Esophagus squamous epithelium (tissue), 5 donors: ENCODE measurements at places on chromosomes 7 and 10.

DNA sequence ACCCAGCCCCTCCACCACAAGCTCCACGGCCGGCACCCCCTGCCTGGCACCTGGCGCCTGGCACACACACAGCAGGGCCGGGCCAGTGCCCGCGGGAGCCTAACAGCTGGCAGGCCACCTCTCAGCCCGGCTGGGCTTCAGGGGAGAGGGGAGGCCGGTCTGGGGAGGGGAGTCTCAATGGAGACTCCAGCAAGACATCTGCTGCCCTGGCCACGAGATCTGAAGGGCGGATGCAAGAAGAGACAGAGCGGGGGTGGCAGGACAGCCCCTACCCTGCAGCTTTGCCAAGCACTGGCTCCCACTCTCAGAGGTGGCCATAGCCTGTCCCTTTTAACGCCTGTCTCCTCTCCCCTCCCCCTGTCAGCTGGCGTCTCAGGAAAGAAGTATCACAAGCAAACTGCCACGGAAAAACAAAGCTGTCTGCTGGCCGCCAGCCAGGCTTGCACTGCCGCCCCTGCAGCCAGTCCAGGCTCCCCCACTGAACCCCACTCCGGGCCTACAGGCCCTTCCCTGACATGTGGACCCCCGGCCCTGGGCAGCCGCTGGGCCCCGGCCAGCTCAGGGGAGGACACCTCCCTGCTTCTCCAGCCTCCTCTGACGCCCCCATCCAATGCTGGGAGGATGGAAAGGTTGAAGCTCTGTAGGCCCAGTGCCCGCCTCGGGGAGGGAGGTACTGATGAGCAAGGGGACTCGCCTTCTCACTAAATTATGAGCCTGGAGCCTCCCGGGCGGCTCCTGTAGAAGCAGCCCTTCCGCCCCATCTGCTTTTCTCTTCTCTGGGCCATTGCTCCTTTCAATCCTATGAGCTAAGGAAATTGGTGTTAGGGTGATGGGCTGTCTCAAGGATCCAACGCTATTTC, 178.4 kb downstream of the ARHGAP12 start:
- DNase-seq = no peak

DNA sequence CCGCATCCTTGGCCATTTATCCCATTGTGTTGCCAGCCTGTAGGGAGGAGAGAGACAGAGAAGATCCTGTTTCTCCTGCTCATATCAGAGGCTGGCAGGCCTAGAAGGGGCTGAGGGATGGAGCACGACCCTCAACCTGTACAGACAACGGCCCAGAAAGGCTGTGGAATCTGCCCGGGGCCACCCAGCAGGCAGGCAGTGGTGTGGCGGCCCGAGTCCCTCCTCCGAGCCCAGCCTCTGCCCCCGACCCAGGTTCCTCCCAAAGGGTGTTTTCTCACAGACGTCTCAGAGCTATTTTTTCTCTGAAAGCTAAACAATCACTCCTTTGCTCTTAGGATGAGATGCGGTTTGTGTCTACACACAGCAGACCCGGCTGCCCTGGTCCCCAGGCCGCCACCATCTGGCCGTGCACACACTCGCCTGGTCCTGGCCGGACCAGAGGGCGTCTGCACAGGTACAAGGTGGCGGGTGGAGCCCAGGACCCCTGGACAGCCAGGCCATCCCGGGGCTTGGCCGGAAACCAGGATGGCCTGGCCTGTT, 69.3 kb downstream of the FOXL3 start:
- DNase-seq = no peak

- no peak for DNase-seq
Observed at GRCh38 chr10:11381023-11381422, 230.4 kb downstream of the USP6NL start.

- DNase-seq = no peak
Observed at GRCh38 chr10:58385784-58386112, 538 bp downstream of the TFAM start.

- no peak for DNase-seq
Observed at GRCh38 chr7:50068850-50069551, 24.0 kb downstream of the ZPBP start.

DNA sequence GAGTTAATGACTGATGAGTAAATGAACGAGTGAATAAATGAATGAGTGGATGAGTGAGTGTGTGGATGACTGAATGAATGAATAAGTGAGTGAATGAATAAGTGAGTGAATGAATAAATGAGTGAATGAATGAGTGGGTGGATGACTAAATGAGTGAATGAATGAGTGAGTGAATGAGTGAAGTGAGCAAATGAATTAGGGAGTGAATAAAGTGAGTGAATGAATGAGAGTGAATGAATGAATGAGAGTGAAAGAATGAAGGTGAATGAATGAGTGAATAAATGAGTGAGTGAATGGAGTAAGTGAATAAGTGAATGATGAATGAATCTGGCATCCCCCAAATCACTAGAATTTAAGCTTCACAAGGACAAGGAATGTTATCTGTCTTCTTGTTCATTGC, 1253.0 kb downstream of the TYW1 start:
- no peak for DNase-seq

- no peak for DNase-seq
Observed at GRCh38 chr10:75694790-75695189, 263.4 kb downstream of the LRMDA start.

DNA sequence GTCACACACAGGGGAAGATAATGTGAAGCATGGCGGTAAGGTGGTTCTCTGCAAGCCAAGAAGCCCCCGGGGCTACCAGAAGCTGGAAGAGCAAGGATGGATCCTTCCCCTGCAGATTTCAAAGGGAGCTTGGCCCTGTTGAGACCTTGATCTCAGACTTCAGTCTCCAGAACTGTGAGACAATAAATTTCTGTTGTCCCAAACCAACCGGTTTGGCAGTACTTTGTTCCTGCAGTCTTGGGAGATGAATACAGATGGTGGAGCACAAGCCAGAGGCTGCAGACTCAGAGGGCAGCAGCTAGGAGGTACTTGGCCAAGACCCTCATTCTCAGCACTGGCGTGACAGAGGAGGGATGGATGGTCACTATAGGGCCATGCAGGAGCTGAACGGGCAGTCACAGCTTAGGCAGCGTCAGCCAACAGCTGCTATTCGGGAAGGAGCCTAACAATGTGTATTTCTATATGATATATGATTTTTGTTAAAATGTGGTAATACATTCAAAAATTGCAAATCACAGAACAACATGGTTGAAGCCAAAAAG, 387.3 kb downstream of the TNS3 start:
- no peak for DNase-seq

DNA sequence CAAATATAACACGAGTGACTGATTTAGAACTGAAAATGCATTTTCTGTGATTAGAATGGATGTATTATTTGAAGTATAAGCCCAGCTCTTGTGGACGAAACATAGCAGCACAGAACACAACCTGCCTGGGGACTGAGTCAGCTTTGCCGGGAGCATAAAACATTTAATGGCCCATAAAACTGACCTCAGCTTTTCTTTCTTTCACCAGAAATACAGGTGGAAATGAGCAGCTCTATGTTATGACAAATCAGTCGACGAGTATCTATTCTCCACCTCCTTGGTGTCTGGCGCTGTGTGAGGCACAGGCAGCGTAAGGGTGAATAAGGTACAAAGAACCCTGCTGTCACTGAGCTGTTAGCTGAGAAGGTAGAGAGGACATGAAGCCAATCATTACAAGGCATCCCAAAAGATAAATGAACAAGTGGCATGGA, 471.6 kb upstream of the AKR1E2 start:
- no peak for DNase-seq

DNA sequence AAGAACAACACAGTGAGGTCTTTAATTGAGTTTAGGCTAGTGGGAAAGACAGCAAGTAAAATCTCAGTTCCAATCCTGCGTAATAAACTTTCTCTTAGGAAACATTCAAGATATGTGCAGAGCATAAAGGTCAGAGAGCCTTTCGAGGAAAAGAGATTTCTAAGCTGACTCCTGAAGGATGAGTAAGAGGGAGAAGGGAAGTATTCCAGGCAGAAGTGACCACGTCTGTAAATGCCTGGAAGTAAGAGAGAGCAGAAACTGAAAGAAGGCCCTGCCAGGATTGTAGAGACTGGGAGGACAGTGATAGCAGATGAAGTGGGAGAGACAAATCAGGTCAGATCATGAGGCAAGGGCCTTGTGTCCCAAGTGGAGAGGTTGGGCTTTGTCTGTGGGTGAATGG, 41.8 kb downstream of the PNLIPRP3 start:
- DNase-seq = no peak

- DNase-seq = no peak
Observed at GRCh38 chr7:102842284-102842683, 70.5 kb upstream of the LRRC17 start.

DNA sequence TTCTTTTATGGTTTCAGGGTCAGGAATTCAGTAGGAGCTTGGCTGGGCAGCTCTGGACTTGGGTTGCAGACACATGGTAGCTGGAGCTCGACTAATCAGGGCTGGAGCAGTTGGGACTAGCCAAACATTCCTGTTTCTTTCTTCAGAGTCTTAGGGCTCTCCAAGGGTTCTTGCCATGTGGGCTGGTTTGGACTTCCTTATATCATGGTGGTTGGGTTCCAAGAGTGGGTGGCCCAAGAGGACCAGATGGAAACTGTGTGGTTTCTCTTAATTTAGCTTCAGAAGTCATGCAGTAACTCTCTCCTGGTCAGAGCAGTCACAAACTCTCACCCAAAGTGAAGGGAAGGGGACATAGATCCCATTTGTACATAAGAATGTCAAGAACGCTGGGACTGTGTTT, 270.1 kb upstream of the FZD1 start:
- DNase-seq = no peak
